Activated CD4-positive, alpha-beta T cell treated with anti-CD3 and anti-CD28 coated beads for 4 hours (primary cell): ENCODE measurements at places on chromosomes 2 and 18.

DNA sequence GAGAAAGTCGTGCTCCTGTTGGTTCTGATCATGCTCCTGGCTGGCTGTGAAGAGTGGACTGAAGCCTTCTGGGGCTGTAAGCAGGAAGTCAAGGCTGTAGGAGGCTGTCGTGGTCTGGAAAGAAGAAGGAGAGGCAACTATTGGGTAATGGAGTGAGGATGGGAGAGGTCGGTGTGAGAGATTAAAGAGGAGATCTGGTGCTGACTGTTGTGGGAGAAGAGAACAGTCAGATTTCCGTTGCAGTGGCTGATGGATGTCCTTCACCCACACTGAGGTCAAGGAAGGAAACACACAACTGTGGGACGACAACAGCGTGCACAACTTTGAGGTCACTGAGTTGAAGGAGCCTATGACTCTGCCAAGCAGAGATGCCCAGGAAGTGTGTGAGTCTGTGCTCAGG is 2.8 kb upstream of the PSMD1 start:
- DNase-seq, result no peak

DNA sequence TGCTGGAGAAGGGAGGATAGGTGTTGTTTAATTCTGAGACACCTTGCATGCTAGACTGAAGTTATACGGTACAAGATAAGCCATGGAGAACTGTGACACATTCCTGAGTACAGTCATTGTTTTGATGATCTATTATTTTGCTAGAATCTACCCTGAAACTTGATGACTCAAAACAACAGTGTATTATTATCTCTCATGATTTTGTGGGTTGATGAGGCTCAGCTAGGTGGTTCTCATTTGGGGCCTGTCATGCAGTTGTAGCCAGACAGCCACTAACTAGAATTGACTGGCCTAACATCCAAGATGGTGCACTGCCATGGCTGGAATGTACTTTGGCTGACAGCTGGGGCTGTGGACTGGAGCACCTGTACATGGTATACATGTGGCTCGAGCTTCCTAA is 5.4 kb upstream of the IL1R1 start:
- no peak for DNase-seq

GRCh38 chr18:39057423-39058064 is 1491.9 kb upstream of the CELF4 start:
- no peak for DNase-seq

- DNase-seq, result no peak
Measured at GRCh38 chr2:38038682-38039081, 37.3 kb downstream of the CYP1B1 start.

DNA sequence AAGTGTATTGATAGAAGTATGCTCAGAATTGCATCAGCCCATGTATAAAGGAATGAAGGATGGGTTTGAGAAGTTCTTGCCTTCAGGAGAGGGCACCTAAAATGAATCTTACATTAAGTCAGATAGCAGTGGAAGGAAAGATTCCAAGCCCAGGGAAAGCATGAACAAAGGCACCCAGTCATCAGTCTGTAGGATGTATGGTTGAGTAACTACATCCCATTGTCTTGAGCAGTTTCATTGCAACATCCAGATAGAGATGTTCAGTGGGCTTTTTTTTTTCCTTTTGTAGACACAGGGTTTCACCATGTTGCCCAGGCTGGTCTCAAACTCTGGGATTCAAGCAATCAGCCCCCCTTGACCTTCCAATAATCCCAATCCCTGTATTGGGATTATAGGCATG is 80.7 kb downstream of the ARHGAP28 start:
- DNase-seq, result no peak

- DNase-seq, result peak; percentile 71
Measured at GRCh38 chr18:48928787-48929186, 22.0 kb downstream of the SMAD7 start.

- DNase-seq, result no peak
Measured at GRCh38 chr2:69997015-69997830, 35.8 kb upstream of the ASPRV1 start.
